ENCODE measurements at places on chromosomes 7 and 10.

DNA sequence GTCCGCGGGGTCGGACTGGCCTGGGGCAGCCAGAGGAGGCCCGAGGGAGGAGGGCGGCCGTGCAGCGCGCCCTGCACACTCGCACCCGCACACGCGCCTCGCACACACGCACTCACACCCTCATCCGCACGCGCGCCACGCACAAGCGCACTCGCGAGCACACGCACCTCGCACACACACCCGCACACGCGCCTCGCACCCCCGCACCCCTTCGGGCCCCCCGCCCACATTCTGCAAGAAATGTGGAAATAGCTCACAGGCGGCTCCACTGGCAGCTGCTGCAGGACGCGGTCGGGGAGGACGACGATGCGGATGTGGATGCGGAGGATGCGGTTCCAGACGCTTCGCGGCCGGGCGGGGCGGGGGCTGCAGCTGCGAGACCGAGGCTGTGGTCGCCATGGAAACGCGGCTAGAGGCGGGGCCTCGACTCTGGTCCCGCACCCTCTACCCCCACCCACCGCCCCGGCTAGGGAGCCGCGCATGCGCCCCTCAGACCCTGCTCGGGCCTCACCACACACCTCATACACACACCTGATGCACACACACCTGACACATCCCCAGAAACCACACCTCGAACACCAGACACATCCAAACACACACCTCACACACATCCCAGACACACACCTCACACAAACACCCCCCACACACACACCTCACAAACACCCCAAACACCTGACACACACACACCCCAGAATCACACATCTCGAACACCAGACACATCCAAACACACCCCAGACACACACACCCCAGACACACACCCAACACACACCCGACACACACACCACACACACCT lies at the start of gene CALY:
CALY (minus strand) TSS at position 320 of the 793 bp plus-strand sequence. CDS start 7,907 bp downstream, outside the sequence.
- H3K4me3 ChIP-seq = peak within 1 kb of the TSS; percentile 38
- DNase-seq = peak; percentile 71
- peaks cover 5% of the 10 kb centered on the region for H3K4me1 ChIP-seq
- no peak within 1 kb of the TSS for H3K27ac ChIP-seq

GRCh38 chr10:22662733-22663330 lies 51.5 kb downstream of the PIP4K2A start:
- no peak for DNase-seq
- peaks cover 94% of the 10 kb centered on the region for H3K4me1 ChIP-seq
- H3K4me3 ChIP-seq = no peak overlapping the region
- H3K27me3 ChIP-seq = no peaks in the 10 kb centered on the region

- H3K4me3 ChIP-seq = peak overlapping the region; percentile 65
- H3K4me1 ChIP-seq = peaks cover 61% of the 10 kb centered on the region
- H3K36me3 ChIP-seq = peaks cover 4% of the 10 kb centered on the region
- H3K27me3 ChIP-seq = no peaks in the 10 kb centered on the region
- peak overlapping the region; percentile 97 for H3K27ac ChIP-seq
Observed at GRCh38 chr10:70576803-70577517, 25.6 kb downstream of the PRF1 start.

DNA sequence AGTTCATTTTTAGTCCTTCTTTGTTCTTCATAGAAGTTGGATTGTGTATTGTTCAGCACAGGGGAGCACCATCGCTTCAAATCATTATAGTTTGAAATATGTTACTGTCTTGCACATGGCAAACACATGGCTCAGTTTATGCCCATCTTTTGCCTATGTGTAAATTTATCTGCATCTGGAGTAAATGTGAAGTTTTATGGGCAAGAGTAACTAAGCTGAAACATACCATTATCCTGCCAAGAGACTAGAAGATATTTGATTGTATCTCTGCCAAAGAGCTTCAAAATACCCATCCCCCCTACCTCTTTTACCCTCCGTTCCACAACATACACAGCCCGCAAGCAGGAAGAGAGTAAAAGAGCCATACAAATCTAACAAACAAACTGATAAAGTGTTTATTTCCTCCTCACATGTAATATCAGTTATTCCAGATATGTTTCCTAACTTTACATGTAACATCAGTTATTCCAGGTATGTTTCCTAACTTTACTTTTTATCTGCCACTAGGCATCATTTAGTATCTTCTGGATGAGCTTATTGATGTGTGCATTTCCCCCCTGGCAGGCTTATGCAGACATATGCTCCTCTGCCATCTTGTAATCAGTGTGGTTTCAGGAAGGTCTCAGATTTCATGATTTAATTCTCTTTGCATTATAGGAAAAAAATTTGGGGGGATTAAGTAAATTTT lies 127.7 kb downstream of the SRI start:
- H3K27ac ChIP-seq = no peak overlapping the region
- DNase-seq = no peak
- no peak overlapping the region for H3K4me3 ChIP-seq
- no peaks in the 10 kb centered on the region for H3K27me3 ChIP-seq

DNA sequence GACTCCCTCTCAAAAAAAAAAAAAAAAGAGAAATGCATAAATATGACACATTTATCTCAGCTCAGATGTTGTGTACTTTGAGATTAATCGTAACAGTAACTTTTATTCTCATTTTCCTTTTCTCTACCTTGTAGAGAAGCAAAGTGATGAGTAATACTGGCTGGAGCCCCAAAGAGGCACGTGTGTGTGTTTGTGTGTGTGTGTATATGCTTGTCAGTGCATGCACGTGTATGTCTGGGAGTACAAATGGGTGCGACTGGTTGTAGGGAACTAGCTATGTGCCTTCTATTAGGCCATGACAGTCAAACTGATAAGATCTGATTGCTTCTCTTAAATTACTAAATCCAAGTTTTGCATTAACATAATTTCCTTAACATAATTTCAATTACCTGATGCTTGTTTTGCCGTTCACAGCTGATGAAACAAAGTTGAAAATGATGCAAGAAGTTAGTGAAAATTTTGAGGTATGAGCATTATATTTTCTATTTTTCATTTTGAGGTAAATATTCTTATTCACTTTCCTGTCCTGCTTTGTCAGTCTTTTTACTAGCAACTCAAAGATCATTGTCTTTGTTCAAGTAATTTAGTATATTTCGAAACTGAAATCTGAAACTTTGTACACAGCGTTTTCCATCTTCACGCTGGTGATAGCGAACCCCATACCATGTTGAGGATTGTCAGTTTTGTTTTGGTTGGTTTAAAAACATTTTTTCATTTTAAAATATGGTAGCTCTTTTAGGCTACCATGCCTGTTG lies 3.4 kb downstream of the TRRAP start:
- H3K27ac ChIP-seq = peak overlapping the region; percentile 31
- no peak overlapping the region for H3K4me3 ChIP-seq
- peaks cover 42% of the 10 kb centered on the region for H3K36me3 ChIP-seq
- H3K4me1 ChIP-seq = peaks cover 21% of the 10 kb centered on the region
- H3K27me3 ChIP-seq = no peaks in the 10 kb centered on the region
- DNase-seq = no peak

DNA sequence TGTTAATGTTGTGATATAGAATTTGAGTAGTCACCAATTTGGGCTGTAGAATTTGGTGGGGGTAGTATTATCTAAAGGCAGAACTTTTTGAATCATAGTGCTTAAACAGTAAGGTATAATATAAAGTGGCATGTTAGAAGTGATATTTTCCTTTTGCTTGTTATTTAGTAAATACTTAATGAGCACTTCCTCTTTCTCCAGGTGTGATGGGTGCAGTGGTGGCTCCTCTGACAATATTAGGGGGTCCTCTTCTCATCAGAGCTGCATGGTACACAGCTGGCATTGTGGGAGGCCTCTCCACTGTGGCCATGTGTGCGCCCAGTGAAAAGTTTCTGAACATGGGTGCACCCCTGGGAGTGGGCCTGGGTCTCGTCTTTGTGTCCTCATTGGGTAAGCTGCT lies 10.5 kb downstream of the GHITM start:
- no peak overlapping the region for H3K27ac ChIP-seq
- peaks cover 45% of the 10 kb centered on the region for H3K36me3 ChIP-seq

GRCh38 chr7:85669225-85669624 lies 482.4 kb upstream of the SEMA3D start:
- DNase-seq = no peak
- H3K27me3 ChIP-seq = no peaks in the 10 kb centered on the region
- H3K27ac ChIP-seq = no peak overlapping the region

DNA sequence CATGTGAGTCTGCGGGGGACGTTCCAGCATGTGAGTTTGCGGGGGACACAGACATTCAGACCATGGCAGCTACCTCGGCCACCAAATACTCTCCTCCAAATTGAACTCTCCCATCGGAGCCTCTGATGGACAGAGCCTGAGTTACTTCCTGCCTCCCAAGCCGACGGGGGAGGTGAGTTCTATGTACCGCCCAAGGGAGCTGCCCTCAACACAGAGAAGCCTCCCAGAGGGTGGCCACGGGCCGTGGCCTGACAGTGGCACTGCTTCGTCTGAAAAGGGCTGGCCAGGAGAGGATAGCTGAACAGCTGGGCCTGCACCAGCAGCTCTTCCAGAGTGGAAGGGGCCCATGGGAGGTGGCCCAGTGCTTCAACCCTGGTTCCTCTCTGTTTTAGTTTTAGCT lies 274.5 kb upstream of the PPP2R2D start:
- no peaks in the 10 kb centered on the region for H3K27me3 ChIP-seq
- no peaks in the 10 kb centered on the region for H3K4me1 ChIP-seq

DNA sequence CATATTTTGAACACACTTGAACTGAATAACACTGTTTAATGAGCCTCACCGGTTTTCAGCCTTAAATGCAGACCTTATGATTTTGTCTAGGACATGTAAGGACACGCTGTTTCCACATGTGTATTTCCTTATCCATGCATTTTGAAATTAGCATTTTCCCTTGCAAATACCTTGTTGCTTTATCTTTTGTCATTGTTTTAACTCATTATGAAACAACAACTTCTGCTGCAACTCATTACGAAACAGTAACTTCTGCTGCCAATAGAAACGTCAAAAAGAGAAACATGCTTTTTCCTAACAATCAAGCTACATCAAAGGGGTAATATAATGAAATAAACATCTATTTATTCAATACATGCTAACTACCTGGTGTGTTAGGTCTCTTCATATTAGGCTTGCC lies 322.0 kb downstream of the AGMO start:
- H3K4me1 ChIP-seq = no peaks in the 10 kb centered on the region
- no peak overlapping the region for H3K27ac ChIP-seq
- no peaks in the 10 kb centered on the region for H3K27me3 ChIP-seq
- no peak for DNase-seq
- H3K36me3 ChIP-seq = no peaks in the 10 kb centered on the region

GRCh38 chr7:84230491-84230890 lies 35.9 kb upstream of the SEMA3A start:
- H3K36me3 ChIP-seq = no peaks in the 10 kb centered on the region
- H3K27me3 ChIP-seq = no peaks in the 10 kb centered on the region
- H3K27ac ChIP-seq = no peak overlapping the region
- H3K4me1 ChIP-seq = no peaks in the 10 kb centered on the region
- H3K4me3 ChIP-seq = no peak overlapping the region
- DNase-seq = no peak

DNA sequence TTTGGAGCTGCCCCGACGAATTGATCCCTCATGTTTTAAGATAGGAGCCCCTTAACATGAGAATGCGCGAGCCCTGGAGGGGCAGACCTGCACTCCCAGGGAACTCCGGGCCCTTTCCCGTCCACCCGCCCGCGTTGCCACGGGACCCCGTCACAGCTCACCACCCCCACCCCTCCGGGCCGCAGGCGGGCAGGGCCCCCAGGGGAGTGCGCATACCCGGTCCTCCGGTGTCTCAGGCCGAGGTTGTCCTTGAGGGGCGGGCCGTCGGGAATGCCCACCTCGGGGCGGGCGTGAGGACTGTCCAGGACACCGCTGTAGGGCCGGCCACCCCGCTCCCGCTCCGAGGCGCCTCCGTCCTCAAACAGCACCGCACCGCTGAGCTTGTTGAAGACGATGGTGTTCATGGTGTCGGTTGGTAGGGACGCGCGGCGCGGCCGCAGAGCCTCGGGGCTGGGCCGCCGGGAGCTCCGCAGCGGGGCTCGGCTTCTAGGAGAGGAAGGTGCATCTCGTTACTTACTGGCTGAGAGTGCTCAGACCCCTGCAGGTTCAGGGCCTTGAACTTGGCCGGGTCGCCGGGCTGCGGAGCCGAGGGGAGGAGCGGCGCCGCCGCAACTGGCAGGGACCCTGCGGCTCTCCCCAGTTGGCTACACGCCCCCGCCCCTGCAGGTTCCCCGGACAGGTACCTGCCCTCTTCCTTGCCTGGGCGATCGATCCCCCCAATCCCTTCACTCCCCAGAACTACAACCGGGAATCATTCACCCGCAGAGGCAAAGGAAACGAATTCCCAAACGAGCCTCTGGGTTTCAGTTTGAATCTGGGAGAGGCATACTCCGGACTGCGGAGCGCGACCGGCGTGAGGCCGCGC lies 2.4 kb downstream of the MKX start:
- DNase-seq = peak; percentile 36
- H3K4me1 ChIP-seq = peaks cover 41% of the 10 kb centered on the region
- peak overlapping the region; percentile 73 for H3K4me3 ChIP-seq
- peak overlapping the region; percentile 64 for H3K27ac ChIP-seq

- H3K36me3 ChIP-seq = no peaks in the 10 kb centered on the region
- no peak overlapping the region for H3K27ac ChIP-seq
- no peak for DNase-seq
- no peak overlapping the region for H3K4me3 ChIP-seq
- H3K4me1 ChIP-seq = no peaks in the 10 kb centered on the region
- H3K27me3 ChIP-seq = peaks cover 5% of the 10 kb centered on the region
Observed at GRCh38 chr10:23405540-23405939, 33.3 kb upstream of the OTUD1 start.

DNA sequence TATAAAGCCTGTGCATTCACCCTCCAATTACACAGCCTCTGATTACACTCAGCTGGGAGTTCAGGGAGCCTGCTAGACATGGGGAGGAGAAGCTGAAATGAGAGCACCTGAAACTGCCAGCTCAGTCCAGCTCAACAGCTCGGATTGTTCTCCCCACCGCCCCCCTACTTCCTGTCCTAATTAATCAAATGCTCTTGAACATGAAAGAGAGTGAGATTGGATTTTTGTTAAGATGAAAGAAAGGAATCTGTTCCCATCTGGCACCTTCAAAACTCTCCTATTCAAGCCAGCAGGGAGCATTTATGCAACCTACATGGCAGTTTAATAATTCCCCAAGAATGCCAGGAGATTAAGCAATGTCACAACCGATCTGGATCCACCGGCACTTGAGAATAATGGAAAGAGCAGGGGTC lies 98.0 kb downstream of the NPSR1 start:
- no peak for DNase-seq
- no peak overlapping the region for H3K4me3 ChIP-seq
- H3K27ac ChIP-seq = no peak overlapping the region
- H3K4me1 ChIP-seq = no peaks in the 10 kb centered on the region
- no peaks in the 10 kb centered on the region for H3K36me3 ChIP-seq

- no peak for DNase-seq
- H3K36me3 ChIP-seq = no peaks in the 10 kb centered on the region
- no peaks in the 10 kb centered on the region for H3K27me3 ChIP-seq
- no peaks in the 10 kb centered on the region for H3K4me1 ChIP-seq
Observed at GRCh38 chr7:111820621-111821020, 258.3 kb upstream of the IMMP2L start.

GRCh38 chr7:100367251-100367620 lies 6.1 kb upstream of the PILRA start:
- H3K4me1 ChIP-seq = peaks cover 67% of the 10 kb centered on the region
- H3K4me3 ChIP-seq = no peak overlapping the region
- no peak for DNase-seq
